ENCODE measurements at places on chromosomes 16 and 17. TPM values are rescaled to one million over a fixed set of nuclear protein-coding genes. Genes with fewer than 3 reads are reported as not detected.

DNA sequence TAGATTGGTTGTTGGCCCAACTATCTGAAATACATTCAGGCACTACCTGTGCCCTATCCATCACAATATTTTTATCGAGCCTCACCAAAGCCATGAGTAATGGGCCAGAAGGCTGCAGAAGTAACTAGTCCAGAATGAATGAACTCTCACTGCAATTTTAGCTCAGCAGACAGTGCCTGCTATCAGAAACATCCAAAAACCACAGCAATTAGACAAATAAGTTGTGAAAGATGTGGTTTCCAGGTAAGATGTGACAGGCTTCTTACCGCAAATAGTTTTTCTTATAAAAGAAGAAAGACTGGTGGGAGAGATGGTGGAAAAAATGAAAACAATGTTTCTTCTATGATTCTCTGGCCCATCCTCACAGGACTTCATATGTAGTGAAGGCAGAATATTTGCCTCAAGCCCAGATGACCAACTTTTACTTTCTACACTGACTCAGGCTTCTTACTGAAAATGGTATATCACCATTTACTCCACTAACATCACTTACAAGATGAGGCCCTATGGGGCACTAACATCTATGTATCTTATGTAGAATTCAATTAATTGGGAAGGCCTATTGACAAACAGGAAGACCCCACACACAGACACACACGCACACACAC lies 9.8 kb upstream of the RFFL start:
- DNase-seq, result no peak

GRCh38 chr17:63549289-63549945 lies 860 bp upstream of the DCAF7 start:
- DNase-seq, result no peak

DNA sequence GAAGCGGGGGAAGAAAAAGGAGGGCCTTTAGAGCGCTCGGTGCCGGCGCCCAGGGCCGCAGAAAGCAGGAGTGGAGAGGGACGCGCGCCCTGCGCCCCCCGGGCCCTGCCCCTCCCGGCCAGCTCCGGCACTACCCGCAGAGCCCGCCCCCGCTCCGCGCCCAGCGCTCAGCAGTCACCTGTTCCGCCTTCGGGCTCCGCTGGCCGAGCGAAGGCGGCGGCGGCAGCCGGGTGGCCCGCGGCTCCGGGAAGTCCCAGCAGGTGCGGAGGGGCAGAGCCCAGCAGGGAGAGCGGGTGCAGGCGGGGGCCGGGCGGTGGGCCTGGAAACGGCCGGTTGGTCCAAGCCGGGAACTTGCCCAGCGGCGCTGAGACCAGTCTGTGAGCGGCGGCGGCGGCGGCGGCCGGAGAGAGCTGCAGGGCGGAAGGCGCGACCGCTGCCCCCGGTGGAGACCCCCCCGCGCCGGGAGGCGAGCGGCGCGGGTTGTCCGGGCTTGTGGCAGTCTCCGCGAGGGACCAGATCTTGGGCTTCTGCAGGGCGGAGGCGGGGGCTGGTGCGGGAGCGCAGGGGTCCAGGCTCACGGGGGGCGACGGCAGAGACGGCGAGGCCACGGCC lies 2.2 kb downstream of the IRX3 start:
- peak; percentile 69 for DNase-seq

DNA sequence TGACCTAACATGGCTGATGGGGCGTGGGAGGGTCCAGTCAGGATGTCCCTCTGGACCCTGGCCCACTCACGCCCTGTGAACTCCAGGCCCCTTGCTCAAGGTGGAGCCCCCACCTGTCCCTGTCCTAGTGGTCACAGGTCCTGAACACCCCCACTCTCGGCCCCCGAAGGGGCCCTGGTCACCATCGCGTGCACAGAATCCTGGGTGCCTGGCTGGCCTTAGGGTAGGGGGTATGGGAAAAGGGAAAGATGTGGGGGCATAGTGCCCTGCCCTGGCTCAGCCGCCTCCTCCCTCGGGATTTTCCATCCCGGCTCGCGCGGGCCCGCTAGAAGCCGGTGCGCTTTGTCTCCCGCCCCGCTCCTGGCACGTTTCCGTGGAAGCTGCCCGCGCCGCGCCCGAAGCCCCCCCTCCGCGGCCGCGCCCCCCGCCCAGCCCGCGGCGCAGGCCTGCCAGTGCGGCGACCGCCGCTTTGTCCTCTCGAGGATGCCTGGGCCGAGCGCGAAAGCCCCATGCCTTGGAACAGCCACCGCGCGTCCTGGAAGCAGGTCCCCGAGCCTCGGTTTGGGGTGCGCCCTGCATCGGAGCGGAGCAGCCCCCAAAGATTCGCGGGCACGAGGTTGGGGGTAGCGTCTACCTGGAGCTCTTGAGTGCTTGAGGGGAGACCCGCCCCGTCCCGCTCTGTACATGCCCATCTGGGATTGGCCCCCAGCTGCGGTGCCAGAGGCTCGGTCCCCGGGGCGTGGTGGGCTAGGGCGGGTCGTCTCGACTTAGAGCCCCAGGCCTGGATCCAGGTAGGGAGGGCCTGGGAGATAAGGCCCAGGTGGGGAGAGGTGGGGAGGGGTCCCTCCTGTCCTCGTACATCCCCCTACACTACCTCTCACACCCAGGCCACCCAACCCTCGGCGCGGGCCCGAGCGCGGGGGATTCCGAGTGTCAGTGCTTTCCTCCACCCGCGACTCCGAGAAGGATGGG lies 1.3 kb downstream of the SMPD3 start:
- peak; percentile 49 for DNase-seq

DNA sequence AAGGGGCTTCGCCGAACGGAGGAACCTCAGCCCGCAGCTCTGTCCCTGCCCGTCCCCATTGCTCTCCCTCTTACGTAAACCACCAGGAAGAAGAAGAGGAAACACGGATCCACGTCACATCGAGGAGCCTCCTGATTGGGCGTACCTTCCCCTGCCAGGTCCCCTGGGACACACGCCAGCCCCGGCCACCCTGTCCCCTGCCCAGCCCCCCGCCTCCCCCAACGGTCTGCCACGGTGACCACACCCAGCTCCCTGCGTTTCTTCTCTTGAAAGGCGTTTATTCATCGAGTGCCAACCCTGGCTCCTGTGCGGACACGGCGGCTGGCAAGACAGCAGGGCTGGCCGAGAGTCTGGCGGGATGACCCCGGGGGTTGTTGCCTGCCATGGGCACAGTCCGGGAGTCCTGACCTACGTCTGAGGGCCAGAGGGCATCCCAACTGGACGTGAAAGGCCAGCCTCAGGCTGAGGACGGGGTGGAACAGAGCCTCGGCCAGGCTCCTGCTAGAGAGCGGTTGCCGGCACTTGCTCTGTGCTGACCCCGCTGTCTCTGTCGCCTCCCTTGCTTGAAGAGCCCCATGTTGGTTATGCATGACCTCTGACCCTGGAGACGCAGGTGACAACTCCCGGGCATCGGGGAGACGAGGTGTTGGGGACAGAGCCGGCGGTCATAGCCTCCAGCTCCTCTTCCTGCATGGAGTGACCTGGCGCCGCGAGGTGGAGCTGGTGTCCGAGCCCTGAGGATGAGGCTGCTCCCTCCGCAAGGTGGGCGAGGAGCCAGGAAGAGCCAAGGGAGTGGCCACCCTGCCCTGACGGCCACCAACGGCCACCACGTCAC lies 40.5 kb upstream of the ACSF3 start:
- DNase-seq, result no peak

DNA sequence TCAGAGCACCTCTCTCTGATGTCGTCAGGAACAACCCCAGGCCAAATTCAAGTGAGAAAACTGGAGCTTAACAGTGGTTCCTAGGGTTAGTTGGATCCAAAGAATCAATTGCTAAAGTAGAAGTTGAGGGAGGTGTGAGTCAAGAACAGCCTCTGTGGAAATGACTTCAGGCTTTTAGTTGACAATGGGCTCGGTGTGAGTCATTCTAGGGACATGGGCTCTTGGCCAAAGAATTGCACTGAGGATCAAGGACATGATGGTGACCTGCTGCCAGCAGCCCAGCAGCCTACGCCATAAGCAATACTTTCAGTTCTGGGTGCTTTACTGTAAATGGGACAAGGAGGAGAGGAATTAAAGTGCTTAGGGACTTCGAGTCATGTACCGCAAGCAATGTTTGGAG lies 32.1 kb upstream of the SMURF2 start:
- peak; percentile 78 for DNase-seq

Gene TXNDC11
- 27.0 TPM for total RNA-seq
